ENCODE measurements at places on chromosomes 7 and 10.

DNA sequence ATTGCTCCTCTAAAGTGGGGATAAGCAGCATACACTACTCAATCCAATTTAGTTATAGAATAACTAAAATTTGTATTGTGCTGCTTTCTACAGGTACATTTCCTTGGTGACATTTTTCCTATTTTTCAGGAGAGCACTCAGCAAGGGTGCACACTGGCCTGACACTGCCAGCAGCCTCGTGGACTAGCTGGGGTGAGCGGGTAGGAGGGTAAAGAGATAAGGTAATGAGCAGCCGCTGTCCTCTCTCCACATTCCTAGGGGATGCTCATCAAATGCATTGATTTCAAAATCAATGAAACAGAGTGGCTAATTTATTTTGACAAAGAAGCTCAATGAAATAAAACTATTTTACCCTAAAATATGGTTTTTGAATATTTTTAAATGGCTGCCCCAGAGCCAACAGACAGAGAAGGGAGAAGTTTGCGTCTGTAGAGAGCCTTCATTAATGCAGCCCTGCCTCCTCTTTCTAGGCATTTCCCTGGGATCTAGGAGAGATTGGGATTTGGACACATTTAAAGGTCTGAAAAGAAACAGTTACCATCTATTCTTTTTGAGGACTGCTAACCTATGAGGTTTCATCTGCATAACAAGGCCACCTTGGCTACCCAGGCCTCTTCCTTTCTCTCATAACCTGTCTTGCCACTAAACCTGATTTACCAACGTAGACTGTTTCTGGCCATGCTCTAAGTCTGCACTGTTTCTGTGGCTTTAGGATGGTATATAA is 561.0 kb downstream of the IPMK start:
- DNase-seq = no peak

GRCh38 chr7:41054960-41055661 is 647.8 kb downstream of the INHBA start:
- no peak for DNase-seq

DNA sequence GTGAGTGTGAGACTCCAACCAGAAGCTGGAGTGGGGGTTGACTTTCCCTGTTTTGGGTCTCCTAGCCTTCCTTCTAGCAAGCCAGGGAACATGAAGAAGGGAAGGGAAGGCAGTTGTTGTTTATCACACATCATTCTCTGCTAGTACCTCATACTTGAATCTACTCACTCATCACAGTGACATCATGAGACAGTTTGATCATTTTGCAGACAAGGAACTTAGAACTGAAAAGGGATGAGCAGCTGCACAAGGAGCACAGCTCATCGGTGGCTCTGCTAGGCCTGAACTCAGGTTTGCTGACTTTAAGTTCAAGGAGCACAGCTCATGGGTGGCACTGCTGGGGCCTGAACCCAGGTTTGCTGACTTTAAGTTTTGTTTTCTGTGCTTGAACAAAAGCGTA is 19.2 kb downstream of the PRXL2A start:
- no peak for DNase-seq

DNA sequence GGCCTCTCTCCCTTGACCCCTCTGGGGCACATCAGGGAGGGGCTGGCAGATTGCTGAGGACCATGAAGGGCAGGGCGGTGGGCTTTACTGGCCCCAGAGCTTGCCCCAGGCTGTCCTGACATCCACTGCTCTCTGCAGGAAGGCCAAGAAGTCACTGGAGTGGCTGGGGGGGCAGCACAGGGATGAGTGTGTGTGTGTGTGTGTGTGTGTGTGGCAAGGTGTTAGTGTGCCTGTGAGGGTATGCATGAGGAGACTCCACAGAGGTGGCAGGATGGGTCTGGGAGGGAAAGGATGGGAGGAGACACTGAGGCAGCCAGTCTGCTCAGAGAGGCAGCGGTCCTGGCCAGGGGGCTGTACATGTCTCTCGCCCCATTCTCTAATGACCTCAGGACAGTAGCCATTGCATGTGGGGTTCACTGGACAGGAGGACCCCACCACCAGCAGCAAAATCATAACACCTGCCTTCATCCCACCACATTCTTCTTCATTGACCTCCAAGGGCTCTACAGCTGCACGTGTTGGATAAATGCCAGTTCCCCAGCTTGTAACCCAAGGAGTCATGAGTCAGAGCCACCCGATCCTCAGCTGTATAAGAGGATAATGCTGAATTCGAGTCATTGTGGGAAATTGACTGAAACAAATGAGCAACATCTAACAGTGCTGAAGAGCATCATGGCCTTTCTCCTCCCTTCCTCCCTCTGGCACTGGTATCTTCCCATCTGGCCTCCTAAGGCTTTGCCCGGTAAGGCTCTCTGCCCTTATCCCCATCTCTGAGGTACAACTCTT is 720.5 kb downstream of the GRID1 start:
- DNase-seq = peak; percentile 65

- DNase-seq = peak; percentile 77
Measured at GRCh38 chr7:92667816-92668535, 77.8 kb upstream of the FAM133B start.

GRCh38 chr10:36092116-36092515 is 450.0 kb upstream of the FZD8 start:
- no peak for DNase-seq

GRCh38 chr10:122206471-122207065 is 64.5 kb upstream of the BTBD16 start:
- DNase-seq = no peak

Data from fibroblast of skin of back (primary cell).